T-helper 9 cell (primary cell): ENCODE measurements at places on chromosomes 16 and 17.
A peak's percentile ranks its signal among the peaks of the same experiment; 100 is the strongest.

GRCh38 chr17:77327181-77327565 lies 186.4 kb downstream of the SEC14L1 start:
- DNase-seq, result no peak

- no peak for DNase-seq
Measured at GRCh38 chr17:80621997-80622357, 77.3 kb downstream of the RPTOR start.

GRCh38 chr17:21711182-21711581 lies 18.9 kb downstream of the KCNJ18 start:
- DNase-seq, result no peak

DNA sequence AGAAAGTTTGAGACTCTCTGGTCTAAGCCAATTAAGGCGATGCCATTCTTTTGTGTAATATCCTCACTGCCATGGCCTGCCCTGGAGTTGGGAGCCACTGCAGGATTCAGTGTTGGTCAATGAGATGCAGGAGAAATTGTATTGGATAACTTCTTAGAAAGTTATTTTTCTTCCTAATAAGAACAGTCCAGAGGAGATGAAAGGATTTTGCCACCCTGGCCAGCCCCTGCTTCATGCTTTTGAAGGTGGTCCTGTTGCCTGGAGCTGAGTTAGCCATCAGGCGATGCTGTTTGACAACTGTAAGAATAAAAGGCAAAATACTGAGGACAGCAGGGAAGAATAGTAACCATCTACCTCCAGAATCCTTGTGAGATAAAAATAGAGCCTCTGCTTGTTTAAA lies 35.4 kb upstream of the CNTNAP4 start:
- no peak for DNase-seq

GRCh38 chr16:89922477-89922883 lies 662 bp upstream of the TUBB3 start:
- DNase-seq, result no peak

DNA sequence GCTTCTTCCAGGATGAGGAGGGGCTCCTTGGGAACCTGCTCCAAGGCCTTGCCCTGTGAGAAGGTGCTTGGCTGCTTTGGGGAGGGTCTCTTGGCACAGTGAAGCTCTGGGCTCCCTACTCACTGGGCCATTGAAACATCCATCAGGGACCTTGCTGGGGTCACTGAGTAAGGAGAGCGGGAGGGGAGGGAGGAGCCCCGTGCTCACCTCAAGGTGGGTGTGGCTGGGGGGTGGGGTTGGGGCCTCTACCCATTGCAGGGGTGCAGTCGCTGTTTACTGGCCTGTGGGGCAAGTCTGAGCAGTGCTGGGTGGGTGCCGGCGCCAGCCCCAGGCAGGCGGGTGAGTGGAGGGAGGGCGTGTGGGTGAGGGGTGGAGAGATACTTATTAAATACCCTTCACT lies 9.9 kb downstream of the TNS4 start:
- no peak for DNase-seq

DNA sequence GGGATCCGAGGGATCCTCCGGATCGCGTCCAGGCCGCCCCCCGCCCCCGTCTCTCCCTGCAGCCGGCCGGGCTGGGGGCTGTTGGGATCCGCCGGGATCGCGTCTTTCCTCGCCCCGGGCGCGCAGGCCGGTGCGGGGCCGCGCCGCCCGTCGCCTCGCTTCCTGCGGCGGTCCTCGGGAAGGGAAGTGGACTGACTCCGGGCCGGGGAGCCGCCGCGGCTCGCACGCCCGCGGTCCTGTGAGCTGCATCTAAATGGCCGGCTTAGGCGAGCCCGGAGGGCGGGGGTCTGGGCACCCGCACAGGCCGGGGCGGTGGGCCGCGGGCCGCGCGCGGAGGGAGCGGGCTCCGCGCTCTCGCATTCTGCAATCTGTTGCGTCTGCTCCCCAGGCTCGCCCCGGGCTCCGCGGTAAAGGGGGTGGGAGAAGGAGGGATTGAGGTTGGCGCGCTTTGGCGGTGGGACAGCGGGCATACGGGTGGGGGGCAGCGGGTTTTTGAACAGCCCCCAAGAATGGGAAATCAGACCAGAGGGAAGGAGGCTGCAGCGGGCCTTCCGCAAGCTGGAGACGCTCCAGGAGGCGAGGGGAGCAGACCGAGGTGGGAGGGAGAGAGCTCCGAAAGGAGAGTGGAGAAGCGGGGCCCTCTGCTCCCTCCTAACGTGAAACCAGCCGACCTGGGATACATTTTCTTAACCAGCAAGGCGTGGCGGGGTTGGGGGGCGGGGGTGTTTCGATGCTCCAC lies 2.2 kb downstream of the TMEM132E start:
- DNase-seq, result no peak

DNA sequence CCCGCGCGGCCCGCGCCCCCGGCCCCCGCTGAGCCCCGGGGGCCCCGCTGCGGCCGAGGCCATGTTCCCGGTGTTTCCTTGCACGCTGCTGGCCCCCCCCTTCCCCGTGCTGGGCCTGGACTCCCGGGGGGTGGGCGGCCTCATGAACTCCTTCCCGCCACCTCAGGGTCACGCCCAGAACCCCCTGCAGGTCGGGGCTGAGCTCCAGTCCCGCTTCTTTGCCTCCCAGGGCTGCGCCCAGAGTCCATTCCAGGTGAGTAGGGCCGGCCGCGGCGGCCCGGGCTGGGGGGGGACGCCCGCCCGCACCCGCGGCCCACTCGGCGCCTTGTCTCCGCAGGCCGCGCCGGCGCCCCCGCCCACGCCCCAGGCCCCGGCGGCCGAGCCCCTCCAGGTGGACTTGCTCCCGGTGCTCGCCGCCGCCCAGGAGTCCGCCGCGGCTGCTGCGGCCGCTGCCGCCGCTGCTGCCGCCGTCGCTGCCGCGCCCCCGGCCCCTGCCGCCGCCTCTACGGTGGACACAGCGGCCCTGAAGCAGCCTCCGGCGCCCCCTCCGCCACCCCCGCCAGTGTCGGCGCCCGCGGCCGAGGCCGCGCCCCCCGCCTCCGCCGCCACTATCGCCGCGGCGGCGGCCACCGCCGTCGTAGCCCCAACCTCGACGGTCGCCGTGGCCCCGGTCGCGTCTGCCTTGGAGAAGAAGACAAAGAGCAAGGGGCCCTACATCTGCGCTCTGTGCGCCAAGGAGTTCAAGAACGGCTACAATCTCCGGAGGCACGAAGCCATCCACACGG lies 504 bp downstream of the MAZ start:
- DNase-seq, result no peak

DNA sequence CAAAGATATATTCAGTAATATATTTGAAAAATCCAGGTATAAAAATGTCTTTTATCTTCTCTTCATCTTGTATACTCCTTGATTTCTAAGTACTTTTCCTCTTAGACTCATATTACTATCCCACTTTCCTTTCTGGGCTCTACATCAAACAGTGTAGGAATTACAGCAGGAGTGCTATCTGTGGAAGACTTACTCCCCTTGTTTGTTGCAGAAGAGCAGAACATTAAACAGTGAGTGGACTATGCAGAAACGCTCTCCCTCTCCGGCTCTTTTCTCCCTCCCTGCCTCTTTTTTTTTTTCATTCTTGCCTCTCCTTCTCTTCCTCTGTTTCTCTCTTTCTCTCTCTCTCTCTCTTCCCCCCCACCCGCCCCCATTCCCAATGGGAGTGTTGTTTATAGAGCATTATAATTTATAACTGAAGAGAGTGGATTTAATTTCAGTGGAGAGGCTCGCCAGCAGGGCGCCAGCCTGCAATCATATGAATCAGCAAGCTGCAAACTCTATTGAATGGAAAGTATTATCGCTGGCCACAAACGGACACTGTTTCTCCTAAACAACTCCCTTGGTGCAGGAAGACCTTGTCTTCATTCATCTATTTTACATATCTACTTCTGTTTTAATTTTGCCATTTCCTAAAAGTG lies 242.3 kb upstream of the TBX2 start:
- DNase-seq, result no peak

DNA sequence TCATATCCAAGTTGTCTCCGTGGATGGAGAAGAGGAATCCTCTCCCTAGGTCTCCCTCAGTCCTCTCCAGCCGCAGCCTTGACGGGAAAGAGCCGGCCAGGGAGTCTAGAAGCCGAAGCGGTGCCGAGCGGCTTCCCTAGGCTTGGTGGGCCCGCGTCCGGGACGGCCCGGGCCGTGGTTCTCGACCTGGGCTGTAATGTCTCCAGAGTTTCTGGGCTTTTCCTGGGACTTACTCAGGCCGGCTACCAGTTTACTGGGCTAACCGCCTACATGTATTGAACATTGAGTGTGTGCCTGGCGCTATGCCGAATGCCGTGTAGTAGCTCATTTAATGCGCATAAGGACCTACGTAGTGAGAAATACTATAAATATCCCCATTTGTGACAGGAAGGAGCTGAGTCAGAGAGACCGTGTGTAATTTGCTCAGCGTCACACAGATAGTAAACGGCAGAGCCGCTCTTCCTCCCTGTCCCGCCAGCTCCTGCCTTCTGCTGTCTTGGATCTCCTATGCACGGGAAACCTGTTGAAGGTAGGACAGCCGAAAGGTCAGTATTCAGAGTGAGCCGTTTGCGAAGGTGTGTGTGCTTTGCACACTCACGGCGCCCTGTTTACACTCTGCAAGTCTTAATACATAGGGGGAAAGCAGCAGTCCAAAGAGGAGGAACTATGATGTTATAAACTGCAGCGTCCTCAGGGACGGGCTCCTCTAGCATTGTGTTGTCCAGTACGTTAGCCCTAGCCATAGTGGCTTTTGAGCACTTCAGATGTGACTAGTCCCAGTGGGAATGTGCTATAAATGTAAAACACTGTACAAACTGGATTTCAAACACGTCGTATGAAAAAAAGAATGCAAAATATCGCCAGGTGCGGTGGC lies 723 bp upstream of the SPAG5 start:
- peak; percentile 42 for DNase-seq

GRCh38 chr17:69503711-69504110 lies 89.2 kb downstream of the MAP2K6 start:
- no peak for DNase-seq

DNA sequence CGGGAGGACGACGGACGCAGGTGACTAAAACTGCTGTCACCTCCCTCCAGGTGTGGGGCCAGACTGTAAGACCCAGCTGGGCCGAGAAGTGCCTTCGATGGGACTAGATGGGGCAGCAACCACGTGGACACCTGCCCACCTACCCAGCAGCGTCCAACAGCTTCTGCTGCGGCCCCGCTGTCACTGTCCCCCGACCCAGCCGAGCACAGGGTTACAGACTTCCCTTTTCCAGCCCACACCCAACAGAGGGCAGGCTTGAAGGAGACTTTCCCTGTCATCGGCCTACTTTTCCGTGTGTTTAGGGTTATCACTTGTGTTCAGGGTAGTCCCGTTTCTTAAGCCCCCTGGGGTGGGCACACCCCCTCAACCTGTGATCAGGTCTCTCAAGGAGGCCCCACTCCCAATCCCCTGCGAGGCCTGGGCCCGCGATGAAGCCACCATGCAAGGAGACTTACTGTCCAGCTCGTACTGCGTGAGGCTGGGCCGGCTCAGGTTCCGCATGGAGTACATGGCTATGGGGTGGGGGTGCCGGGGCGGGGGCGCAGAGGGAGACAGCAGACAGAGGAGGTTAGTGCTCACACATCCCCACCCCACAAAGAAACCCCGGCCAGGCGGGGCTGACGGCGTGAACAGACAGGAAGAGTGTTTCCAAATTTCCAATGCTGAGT lies 68.8 kb upstream of the CDC42EP4 start:
- no peak for DNase-seq

- DNase-seq, result no peak
Measured at GRCh38 chr17:72937707-72938106, 154.8 kb downstream of the SLC39A11 start.

- no peak for DNase-seq
Measured at GRCh38 chr17:78524870-78525510, 52.2 kb downstream of the DNAH17 start.

- no peak for DNase-seq
Measured at GRCh38 chr17:82031303-82031884, at the start of gene RAC3. TSS of gene RAC3 (plus strand) at chr17:82031678. CDS start at chr17:82031762, 84 bp downstream.

DNA sequence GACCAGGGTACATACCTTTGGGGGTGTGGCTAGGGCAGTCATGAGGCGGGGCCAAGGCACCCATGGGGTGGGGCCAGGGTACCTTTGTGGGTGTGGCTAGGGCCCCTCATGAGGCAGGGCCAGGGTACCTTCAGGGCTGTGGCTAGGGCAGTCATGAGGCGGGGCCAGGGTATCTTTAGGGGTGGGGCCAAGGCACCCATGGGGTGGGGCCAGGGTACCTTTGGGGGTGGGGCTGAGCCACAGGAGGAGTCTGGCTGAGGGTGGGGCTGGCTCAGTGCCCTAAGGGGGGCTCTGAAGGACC lies 3.5 kb downstream of the GNG13 start:
- DNase-seq, result no peak

- DNase-seq, result no peak
Measured at GRCh38 chr17:35865412-35866340, 3.0 kb downstream of the HEATR9 start.

DNA sequence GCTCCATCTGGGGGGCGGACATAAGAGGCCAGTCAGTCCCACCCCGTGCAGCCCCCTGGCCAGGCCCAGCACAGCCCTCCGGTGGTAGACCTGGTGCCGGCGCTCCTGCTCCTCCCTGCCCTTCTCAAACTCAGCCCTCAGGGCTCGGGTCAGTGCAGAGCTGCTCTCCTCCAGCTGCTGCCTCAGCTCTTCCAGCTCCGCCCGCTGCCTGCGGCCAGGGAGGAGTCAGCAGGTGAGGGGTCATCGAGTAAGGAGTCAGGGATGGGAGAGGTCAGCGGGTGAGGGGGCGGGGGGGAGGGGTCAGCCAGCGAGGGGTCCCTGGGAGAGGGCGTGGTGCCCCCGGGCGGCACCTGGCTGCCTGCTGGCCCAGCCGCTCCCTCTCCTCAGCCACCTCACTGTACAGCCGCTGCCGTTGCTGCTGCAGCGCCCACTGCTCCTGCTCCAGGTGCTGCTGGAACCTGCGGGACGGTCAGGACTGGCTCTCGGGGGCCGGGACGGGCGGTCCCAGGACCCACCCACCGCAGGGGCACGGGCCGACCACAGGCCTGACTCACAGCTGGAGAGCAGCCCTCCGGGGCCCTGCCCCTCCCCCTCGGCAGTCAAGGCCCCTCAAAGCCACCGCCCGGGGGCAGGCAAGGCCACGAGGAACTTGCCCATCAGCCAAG lies 26.5 kb upstream of the AATK start:
- DNase-seq, result no peak

DNA sequence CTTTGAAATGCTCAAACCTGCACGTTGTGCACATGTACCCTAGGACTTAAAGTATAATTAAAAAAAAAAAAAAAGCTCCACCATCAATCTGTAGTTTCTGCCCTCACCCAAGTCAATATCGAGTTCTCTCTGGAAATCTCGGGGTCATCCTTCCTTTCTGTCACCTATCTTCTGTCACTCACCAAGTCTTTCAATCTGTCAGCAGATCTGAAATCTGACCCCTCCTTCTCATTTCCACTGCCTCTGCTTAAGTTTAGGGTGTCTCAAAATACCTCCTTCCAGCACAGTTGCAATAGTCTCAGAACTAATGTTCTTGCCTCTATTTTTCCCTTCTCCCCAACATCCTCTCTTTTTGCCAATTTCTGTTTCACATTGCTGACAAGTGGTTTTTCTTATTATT lies 32.3 kb downstream of the FTO start:
- no peak for DNase-seq

- DNase-seq, result no peak
Measured at GRCh38 chr17:4221163-4221562, 42.6 kb downstream of the ANKFY1 start.

GRCh38 chr17:43597624-43598356 lies 51.6 kb upstream of the ETV4 start:
- DNase-seq, result no peak

GRCh38 chr17:62760059-62760944 lies 47.8 kb downstream of the MARCHF10 start:
- DNase-seq, result no peak
